Hepatocyte (in vitro differentiated cells): ENCODE measurements at places on chromosomes 16 and 17. TPM values are rescaled to one million over a fixed set of nuclear protein-coding genes. Genes with fewer than 3 reads are reported as not detected.

GRCh38 chr17:27572665-27573064, 58.3 kb upstream of the LGALS9 start:
- no peaks in the 10 kb centered on the region for H3K27me3 ChIP-seq
- H3K4me1 ChIP-seq, result peaks cover 49% of the 10 kb centered on the region
- H3K4me3 ChIP-seq, result no peak overlapping the region

- H3K4me3 ChIP-seq, result no peak overlapping the region
- no peak for DNase-seq
- H3K27me3 ChIP-seq, result no peaks in the 10 kb centered on the region
- H3K27ac ChIP-seq, result no peak overlapping the region
- H3K36me3 ChIP-seq, result no peaks in the 10 kb centered on the region
- H3K4me1 ChIP-seq, result peaks cover 9% of the 10 kb centered on the region
Observed at GRCh38 chr17:76568811-76569221, 16.8 kb downstream of the ST6GALNAC2 start.

DNA sequence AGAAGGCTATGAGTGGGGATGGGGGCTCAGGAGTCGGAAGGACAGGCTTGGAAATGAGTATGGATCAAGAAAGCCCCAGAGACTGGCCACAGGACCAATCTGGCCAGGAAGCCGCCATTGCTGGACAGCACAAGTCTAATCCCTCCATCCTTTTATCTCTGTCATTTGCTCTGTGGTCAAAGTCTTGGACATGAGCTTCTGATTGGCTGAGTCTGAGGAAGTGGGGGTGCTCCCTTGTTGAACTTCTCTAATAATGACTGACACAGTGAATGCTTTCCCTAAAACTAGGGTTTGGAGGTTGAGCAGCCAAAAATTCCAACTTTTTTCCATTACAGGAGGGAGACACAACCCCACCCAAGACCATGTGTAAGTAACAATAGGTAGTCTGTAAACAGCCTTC, 97.4 kb downstream of the MARF1 start:
- H3K27ac ChIP-seq, result no peak overlapping the region
- no peaks in the 10 kb centered on the region for H3K4me1 ChIP-seq
- no peak overlapping the region for H3K4me3 ChIP-seq
- H3K36me3 ChIP-seq, result no peaks in the 10 kb centered on the region
- H3K27me3 ChIP-seq, result no peaks in the 10 kb centered on the region

DNA sequence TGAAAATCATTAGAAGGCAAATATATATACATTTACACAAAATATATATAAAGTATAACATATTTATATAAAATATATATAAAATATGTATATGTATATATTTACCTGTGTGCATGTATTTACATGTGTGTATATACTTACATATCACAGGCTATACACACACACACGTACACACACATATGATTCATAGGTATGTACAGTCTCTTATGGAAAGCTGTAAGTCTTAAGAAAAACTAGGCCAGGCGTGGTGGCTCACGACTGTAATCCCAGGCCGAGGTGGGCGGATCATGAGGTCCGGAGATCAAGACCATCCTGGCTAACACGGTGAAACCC, 14.7 kb downstream of the TOM1L2 start:
- H3K27me3 ChIP-seq, result no peaks in the 10 kb centered on the region
- H3K4me1 ChIP-seq, result peaks cover 18% of the 10 kb centered on the region
- no peak overlapping the region for H3K4me3 ChIP-seq

DNA sequence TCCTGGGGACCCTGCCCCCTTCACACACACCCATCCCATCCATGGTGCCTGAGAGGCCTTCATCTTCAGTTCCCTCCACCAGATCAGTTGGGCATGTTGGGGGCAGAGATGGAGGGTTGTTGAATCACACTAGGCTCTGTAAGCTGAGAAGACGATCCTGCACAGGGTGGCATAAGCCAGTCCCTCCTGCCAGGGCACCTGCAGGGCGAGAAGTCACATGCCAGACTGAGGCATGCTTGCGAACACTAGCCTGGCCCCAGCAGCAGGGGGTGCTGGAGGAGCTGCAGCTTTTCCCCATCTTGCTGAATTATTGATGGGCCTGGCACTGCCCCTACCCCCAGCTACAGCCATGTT, 6.1 kb upstream of the TBX2 start:
- no peak for DNase-seq
- H3K4me1 ChIP-seq, result peaks cover 20% of the 10 kb centered on the region
- H3K27ac ChIP-seq, result no peak overlapping the region
- no peak overlapping the region for H3K4me3 ChIP-seq
- no peaks in the 10 kb centered on the region for H3K36me3 ChIP-seq
- H3K27me3 ChIP-seq, result peaks cover 35% of the 10 kb centered on the region

GRCh38 chr17:81516439-81516838, 3.8 kb upstream of the ACTG1 start:
- H3K27ac ChIP-seq, result peak overlapping the region; percentile 100
- H3K36me3 ChIP-seq, result no peaks in the 10 kb centered on the region
- H3K4me3 ChIP-seq, result no peak overlapping the region
- no peak for DNase-seq
- H3K4me1 ChIP-seq, result peaks cover 51% of the 10 kb centered on the region

DNA sequence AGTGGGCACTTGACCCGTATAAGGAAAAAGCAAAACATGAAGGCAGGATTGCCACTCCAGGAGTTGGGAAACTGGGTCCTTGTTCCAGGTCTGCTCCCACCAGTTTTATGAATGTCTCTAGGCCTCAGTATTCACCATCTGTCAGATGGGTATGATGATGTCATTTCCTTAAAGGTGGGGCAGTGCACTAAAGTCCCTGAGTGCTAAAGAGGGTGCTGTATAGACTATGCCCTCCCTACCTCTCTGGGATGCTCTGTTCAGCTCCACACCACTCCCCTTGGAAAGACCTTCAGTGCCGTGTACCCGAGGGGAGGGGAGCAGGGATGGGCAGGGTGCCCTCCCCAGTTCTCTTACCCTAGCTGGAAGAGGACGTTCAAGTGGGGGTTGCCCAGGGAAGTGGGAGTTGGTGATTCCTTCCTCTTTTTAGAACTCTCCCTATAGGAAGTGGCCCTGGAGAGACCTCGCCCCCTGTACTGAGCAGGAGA, 2.2 kb downstream of the LASP1 start:
- peak overlapping the region; percentile 7 for H3K4me3 ChIP-seq
- peak overlapping the region; percentile 99 for H3K27ac ChIP-seq
- H3K27me3 ChIP-seq, result no peaks in the 10 kb centered on the region
- H3K4me1 ChIP-seq, result peaks cover 42% of the 10 kb centered on the region

- no peak overlapping the region for H3K4me3 ChIP-seq
- no peaks in the 10 kb centered on the region for H3K36me3 ChIP-seq
- H3K27ac ChIP-seq, result no peak overlapping the region
Observed at GRCh38 chr16:12208341-12209035, 232.0 kb downstream of the SNX29 start.

- H3K4me1 ChIP-seq, result peaks cover 46% of the 10 kb centered on the region
- H3K27me3 ChIP-seq, result no peaks in the 10 kb centered on the region
- peak overlapping the region; percentile 82 for H3K27ac ChIP-seq
- no peak overlapping the region for H3K4me3 ChIP-seq
- DNase-seq, result no peak
Observed at GRCh38 chr17:27521281-27522027, 65.2 kb downstream of the KSR1 start.

GRCh38 chr16:48534601-48535340, 75.2 kb downstream of the N4BP1 start:
- no peaks in the 10 kb centered on the region for H3K27me3 ChIP-seq
- no peak overlapping the region for H3K27ac ChIP-seq
- no peaks in the 10 kb centered on the region for H3K36me3 ChIP-seq
- H3K4me3 ChIP-seq, result no peak overlapping the region
- H3K4me1 ChIP-seq, result peaks cover 35% of the 10 kb centered on the region
- no peak for DNase-seq

- no peaks in the 10 kb centered on the region for H3K36me3 ChIP-seq
- peak overlapping the region; percentile 91 for H3K27ac ChIP-seq
- peak overlapping the region; percentile 82 for H3K4me3 ChIP-seq
- H3K27me3 ChIP-seq, result no peaks in the 10 kb centered on the region
Observed at GRCh38 chr16:88649924-88650748, 717 bp downstream of the CYBA start.

DNA sequence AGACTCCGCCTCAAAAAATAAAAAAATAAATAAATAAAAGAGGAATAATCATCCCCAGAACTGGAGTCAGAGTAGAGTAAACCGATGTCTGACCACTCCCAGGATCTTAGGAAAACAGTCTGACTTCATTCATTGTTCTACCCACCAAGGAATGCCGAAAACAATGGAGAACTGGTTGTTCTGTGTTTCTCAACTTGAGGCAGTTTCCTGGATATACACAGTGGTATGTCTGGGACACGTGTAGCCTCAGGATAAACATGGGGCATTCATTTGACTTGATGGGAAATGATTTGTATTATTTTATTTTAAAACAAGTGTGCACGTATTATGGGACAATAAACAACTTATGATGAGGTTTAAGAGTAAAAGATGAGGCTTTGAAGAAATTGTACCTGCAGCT, 32.8 kb upstream of the PAFAH1B1 start:
- no peaks in the 10 kb centered on the region for H3K27me3 ChIP-seq
- no peak for DNase-seq
- H3K36me3 ChIP-seq, result no peaks in the 10 kb centered on the region
- H3K4me1 ChIP-seq, result no peaks in the 10 kb centered on the region
- no peak overlapping the region for H3K27ac ChIP-seq

DNA sequence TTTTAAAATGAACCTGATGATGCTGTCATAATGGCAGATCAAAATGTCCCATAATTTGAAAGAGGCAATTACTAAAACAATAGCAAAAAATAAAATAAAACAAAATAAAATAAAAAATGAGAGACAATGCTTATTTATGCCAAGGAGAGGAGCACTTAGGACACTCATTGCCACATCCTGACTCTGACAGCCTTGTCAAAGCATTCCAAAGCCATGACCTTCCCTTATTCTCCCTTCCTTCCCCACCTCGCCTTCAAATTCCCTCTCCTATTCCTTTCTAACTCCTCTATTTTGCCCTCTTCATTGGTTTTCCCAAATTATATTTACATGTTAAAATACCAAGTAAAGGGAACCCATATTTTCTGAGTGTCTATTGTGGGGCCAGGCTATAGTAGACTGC, 220.0 kb downstream of the CDH13 start:
- H3K27me3 ChIP-seq, result no peaks in the 10 kb centered on the region
- H3K4me3 ChIP-seq, result no peak overlapping the region
- H3K27ac ChIP-seq, result no peak overlapping the region
- no peaks in the 10 kb centered on the region for H3K4me1 ChIP-seq
- DNase-seq, result no peak

DNA sequence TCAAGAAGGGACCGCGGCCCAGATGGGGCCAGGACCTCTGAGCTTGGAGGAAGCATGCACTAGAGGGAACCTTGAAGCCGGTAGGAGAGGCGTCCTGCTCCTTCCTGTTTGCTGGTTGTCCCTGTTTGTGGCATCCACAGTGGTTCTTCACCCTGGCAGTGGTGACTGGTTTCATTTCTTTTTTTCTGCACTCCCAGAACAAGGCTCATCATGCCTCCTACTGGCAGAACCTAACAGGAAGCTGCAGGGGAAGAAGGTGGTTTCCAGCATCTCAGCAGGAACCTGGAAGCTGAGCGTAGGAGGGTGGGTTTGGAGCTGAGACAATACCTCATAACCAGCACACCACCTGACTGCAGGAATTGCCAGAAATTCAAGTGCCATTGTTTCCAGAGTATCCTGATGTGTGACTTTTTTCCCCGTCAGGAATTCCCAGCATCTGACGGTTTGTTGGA, 5.8 kb downstream of the TMEM231 start:
- H3K27ac ChIP-seq, result no peak overlapping the region
- no peaks in the 10 kb centered on the region for H3K36me3 ChIP-seq
- no peak overlapping the region for H3K4me3 ChIP-seq
- H3K27me3 ChIP-seq, result no peaks in the 10 kb centered on the region
- DNase-seq, result peak; percentile 57

DNA sequence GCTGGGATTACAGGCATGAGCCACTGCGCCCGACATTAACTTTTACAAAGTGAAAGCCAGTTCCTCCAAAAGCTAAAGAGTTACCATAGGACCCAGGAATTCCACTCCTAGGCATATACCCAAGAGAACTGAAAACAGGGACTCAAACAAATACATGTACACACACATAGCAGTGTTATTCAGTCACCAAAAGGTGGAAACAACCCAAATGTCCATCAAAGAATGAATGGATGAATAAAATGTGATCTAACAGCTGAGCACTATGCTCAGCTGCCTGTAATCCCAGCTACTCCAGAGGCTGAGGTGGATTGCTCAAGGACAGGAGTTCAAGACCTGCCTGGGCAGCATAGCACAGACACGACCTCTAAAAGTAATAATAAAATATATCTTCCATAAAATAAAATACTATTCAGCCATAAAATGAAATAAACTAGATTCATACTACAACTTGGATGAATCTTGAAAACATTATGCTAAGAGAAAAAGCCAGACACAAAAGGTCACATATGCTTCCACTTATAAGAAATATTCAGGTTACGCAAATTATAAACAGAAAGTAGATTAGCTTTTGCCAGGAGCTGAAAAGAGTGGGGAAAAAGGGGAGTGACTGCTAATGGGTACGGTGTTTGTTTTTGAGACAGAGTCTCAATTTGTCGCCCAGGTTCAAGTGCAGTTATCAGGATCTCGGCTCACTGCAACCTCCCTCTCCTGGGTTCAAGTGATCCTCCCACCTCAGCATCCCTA, 9.3 kb upstream of the USP7 start:
- no peaks in the 10 kb centered on the region for H3K4me1 ChIP-seq
- H3K36me3 ChIP-seq, result no peaks in the 10 kb centered on the region
- no peak overlapping the region for H3K4me3 ChIP-seq
- no peak for DNase-seq
- H3K27me3 ChIP-seq, result no peaks in the 10 kb centered on the region

DNA sequence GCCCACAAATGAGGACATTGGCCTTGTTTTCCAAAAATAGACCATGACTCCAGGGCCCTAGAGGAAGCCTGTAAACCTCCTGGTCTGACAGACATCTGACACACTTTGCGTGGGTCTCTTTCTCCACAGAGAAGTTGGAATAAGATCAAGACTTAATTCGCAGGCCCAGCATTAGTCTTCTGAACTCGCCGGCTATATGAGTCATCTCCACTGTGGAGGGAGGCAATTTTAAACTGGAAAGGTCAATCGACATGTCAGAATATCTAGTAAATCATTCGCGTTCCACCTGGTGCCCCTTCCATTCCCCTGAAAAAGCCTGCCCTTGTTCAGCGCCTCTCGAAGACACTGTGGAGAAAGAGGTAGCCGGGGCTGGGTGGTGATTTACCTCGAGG, 140.1 kb downstream of the CLEC16A start:
- H3K27me3 ChIP-seq, result no peaks in the 10 kb centered on the region
- H3K27ac ChIP-seq, result peak overlapping the region; percentile 85
- DNase-seq, result no peak
- H3K4me3 ChIP-seq, result no peak overlapping the region
- no peaks in the 10 kb centered on the region for H3K36me3 ChIP-seq
- H3K4me1 ChIP-seq, result peaks cover 44% of the 10 kb centered on the region

TMEM220 gene
- total RNA-seq, result 10.5 and 11.6 TPM in 2 replicates

APOBR gene
- total RNA-seq, result 0.04 and 0.13 TPM in 2 replicates

BRCA1 gene
- 4.8 and 8.0 TPM in 2 replicates for total RNA-seq

PRRT2 gene
- 7.0 and 8.0 TPM in 2 replicates for total RNA-seq

EPOP gene
- 0.92 and 0.93 TPM in 2 replicates for total RNA-seq

CARD14 gene
- 0.16 and 0.17 TPM in 2 replicates for total RNA-seq

KRT33B gene
- not detected in 2 replicates for total RNA-seq
